Type B pancreatic cell (in vitro differentiated cells): ENCODE measurements at places on chromosomes 11 and 22.
A peak's percentile ranks its signal among the peaks of the same experiment; 100 is the strongest.

DNA sequence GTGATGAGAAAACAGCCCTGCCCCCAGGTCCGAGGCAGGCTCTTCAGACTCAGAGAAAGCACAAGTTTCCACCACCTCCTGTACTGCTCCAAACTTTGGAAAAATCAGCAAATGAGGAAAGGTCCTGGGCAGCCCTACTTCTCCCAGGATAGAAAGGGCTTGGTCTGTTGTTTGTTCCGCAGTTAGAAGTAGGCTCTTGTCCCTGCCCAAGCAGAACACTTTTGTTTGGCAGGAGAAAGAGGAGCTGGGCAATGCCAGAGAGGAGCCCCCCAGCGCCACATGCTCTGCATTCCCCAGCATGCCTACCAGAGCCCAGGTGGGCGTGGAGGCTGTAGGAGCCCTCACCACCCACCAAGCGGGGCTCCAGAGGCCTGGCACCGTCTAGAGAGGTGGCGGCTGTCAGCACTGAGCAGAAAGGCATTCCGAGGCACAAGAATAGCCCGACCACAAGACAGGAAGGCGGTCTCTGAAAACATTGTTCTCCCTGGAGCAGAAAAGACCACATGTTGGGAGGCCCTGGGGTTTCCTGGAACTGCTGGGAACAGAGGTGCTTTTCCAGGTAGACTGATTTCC lies 90.3 kb upstream of the CD82 start:
- no peak for DNase-seq

GRCh38 chr11:10293423-10294289 lies at the start of gene SBF2:
Gene SBF2, minus strand, starts transcription at chr11:10294219. Its CDS starts 150 bp downstream, at chr11:10294069.
- peak; percentile 91 for DNase-seq

- no peak for DNase-seq
Measured at GRCh38 chr11:40647295-40647694, 812.2 kb downstream of the LRRC4C start.

GRCh38 chr11:117872420-117872961 lies 4.0 kb downstream of the FXYD6 start:
- DNase-seq = peak; percentile 61

DNA sequence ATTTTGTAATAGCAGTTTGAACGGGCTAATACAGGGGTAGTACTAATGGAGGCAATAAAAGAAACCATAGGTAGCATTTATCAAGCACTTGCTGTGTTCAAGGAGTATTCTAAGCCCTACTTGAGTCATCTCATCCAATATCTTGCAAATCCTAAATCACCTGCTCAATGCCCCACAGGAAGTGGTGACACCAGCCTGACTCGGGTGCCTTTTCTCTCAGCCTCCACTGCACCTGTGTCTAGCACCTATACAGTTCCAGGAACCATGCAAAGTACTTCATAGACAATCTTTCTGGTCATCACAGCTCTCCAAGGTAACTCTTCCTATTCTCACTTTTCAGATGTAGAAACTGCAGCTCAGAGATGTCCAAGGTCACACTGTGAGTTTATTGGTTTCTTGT lies 98.0 kb downstream of the PRR5L start:
- DNase-seq = no peak

- DNase-seq = no peak
Measured at GRCh38 chr11:12723421-12724300, 49.4 kb downstream of the TEAD1 start.
